LNCaP clone FGC (cell line): ENCODE measurements at places on chromosomes 12 and 14.

DNA sequence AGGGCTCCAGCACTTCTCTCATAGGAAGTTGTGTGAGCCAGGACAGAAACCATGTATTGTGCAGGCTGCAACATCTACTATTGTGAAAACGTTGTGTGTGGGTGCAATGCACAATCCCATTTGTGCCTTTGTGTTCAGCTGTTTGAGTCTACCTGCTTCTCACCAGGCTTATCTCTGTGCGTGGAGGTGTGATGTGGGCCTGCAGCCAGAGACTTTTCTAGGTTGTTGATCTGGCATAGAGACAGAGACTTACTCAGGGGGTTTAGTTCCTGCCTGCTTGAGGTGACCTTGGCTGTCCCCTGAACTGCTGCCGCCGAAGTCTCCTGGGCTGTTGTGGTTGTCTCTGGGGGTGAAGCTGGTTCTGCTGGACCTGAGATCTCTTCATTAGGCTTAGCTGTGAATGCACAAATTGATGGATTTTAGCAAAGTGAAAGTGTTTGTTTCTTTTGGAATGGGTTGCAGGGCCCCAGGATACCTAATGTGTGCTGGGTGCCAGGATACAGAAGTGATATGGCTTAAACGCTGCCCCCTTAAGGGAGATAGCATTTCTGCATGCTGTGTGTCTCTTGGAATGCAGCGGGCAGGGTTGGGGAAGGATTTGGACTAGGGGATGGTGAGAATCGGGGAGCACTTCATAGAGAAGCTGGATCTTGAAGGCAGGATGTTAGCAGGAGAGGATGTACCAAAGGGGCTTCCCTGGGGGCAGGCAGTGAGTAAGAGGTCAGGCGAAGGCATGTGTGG, 2.5 kb downstream of the LACRT start:
- no peak for DNase-seq

- no peak for DNase-seq
These were observed 48.5 kb downstream of the TBK1 start for GRCh38 chr12:64500394-64500793.

- no peak for DNase-seq
These were observed 28.2 kb downstream of the P2RX4 start for GRCh38 chr12:121238086-121238485.

DNA sequence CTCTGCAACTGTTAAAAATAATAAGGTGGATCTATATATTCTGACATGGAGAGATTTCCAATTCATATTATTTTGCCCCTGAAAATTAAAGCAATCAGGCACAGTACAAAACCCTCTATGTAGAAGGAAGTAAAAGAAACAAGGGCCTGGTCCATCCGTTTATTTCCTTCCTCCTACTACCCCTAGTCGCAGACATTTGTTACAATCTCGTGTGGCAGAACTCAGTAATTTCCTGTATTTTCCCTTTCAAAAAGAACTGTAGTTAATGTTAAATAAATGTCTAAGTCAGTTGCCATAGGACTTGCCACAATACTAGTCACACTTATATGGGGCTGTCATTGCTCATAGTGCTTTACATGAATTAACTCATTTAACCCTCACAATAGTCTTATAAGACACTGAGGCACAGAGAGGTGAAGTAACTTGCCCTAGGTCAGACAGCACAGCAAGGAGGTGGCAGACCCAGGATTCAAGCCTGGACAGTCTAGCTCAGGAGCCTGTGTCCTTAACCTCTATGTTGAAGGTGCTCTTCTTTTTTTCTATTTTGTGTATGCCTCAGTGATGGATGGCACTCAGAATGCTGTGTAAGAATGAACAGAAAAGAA, 24.2 kb downstream of the NINJ2 start:
- DNase-seq: no peak

DNA sequence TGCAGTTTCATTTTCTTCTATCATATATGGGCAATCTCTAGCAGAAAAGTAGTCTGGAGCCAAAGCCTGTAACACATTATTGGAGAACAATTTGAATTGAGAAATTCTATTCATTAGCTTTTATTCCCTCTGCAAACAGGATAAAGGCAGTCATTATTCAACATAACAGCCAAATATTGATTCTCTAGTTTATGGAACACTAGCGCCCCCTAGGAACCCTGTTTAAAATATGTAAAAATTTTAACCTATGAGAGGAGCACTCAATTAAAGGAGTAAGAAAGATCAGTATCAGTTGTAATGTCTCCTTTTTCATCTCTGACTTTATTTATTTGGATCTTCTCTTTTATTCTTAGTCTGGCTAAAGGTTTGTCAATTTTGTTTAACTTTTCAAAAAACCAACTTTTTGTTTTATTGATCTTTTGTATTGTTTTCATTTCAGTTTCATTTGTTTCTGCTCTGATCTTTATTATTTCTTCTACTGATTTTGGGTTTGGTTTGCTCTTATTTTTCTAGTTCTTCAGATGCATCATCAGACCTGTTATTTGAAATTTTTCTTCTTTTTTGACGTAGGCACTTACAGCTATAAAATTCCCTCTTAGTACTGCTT, 4.8 kb upstream of the LMNTD1 start:
- DNase-seq: peak; percentile 23

GRCh38 chr14:105075379-105076295, 10.4 kb upstream of the GPR132 start:
- no peak for DNase-seq

GRCh38 chr12:84843593-84844144, 68.9 kb downstream of the SLC6A15 start:
- no peak for DNase-seq
